ENCODE measurements at places on chromosomes 12 and 14.
A peak's percentile ranks its signal among the peaks of the same experiment; 100 is the strongest.

GRCh38 chr14:30725763-30726162 lies 103.6 kb downstream of the SCFD1 start:
- no peak for DNase-seq

DNA sequence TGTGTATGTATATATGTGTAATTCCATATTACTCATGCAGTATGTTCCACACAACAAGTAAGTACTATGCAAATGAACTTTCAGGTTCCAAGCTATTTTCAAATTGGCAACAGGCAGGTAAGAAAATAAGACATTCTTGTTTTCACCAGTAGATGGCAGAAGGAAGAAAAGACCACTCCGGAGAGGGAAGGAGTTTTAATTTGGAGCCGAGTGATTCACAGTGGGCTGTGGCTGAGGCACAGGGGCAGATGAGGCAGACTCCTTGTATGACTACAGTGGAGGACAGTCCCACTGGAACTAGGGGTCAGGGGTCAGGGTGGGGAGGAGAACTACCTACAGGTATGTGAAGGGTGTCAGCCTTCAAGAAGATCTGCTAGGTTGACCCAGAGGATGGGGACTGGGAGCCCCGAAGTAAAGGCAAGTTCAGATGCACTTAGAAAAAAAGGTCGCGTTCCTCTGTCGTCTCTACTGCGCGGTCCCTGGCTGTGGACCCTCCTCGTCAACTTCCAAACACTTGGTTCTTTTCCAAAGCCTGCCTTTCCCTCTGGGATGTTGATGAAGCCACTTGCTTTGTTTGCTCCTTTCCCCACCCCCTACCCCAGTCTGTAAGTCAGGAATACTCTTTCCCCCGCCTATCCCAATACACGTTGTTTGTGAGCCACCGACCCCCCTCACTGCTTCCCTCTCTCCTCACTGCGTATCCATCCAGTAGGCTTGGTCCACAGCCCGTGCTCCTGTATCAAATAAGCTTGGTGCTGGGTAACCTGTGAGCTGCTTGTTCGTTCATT lies 24.1 kb downstream of the DDX47 start:
- no peak for DNase-seq

GRCh38 chr12:80272387-80272915 lies 171.6 kb upstream of the PTPRQ start:
- no peak for DNase-seq

GRCh38 chr12:78177298-78177697 lies 346.6 kb downstream of the NAV3 start:
- DNase-seq: no peak

DNA sequence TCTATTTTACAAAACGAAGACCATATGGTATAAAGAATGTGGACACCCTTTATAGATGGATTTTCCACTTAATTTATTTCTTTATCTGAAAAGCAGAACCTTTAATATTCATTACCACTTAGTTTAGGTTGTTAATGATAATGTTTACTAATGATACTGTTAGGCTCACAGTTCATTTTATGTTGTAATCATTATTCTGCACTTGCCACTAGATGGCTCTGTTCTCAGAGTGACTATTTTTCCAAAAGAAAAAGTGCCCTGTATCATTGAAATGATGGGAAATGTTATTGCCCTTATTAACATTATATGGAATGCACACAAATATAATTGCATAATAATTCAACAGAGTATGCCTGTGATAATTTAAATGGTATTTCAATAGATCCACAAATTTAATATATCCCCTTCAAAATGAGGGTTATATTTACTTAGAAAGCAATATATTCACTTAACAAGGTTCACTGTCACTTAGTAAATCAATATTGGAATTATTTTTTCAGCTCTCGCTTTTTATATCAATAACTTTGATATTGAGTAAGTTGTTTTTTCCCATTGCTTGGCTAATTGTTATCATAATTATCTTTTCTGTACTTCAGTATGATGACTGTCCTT lies 95.7 kb downstream of the PDE3A start:
- DNase-seq: no peak

DNA sequence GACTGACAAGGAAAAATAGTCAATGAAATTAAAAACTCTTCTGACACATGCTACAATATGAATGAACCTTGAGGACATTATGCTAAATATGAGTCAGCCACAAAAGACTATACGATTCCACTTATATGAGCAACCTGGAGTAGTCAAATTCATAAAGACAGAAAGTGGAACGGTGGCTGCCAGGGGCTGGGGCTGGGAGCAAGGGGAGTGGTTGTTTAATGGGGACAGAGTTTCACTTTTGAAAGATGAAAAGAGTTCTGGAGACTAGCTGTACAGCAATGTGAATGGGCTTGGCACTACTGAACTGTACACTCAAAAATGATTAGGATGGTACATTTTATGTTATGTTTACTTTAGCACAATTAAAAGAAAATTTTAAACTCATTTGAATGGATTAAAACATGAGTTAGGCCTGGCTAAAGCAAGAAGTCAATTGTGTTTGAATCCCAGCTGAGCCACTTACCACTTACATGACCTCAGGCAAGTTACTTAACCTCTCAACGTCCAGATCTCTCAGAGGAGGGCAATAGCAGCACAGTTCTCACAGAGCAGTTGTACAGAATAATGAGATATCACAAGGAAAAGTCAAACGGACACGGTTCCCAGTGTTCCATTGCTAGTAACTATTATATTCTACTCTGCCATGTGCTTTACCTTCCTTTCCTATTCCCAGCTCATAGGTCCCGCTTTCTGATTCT lies 102.5 kb downstream of the SPTSSA start:
- DNase-seq: no peak

- DNase-seq: no peak
These were observed 10.0 kb downstream of the STAC3 start for GRCh38 chr12:57240926-57241401.

GRCh38 chr12:122499991-122500684 lies 594 bp downstream of the ZCCHC8 start:
- peak; percentile 29 for DNase-seq

DNA sequence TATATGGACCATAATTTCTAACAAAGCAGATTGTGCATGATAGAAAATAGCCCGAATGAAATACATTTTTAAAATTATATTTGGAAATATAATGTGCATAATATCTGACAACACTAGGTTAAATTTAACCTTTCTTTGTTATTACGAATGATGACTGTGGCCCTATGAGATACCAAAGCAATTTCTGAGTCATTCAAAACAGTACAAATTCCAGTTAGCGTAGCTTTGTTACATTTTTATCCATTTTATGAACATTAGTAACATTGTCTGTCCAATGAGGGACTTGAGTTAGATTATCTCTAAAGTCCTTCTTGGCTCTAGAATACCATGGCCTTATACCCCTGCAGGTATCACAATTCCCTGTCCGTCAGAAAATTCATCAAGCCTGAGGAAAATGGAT lies 39.0 kb upstream of the REP15 start:
- no peak for DNase-seq

DNA sequence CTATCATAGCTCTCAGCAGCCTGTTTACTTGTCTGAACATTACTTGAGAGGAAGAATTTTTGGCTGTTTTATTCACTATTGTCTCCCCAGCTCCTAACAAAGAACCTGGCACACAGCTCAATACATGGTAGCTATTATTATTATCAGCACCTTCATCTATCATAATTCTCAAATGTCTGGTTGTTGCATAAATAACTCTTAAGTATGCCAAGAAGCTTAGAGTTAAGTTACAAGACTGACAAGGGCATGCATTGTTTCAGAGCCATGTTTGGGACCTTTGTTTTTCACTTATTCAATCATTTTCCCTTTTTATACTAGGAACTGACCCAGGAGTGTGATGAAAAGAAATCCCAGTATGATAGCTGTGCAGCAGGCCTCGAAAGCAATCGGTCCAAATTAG lies 77.5 kb upstream of the ATP2A2 start:
- DNase-seq: no peak

GRCh38 chr14:65920996-65921395 lies 508.5 kb downstream of the FUT8 start:
- DNase-seq: no peak

- no peak for DNase-seq
These were observed 63.1 kb upstream of the FOXG1 start for GRCh38 chr14:28703482-28703881.

DNA sequence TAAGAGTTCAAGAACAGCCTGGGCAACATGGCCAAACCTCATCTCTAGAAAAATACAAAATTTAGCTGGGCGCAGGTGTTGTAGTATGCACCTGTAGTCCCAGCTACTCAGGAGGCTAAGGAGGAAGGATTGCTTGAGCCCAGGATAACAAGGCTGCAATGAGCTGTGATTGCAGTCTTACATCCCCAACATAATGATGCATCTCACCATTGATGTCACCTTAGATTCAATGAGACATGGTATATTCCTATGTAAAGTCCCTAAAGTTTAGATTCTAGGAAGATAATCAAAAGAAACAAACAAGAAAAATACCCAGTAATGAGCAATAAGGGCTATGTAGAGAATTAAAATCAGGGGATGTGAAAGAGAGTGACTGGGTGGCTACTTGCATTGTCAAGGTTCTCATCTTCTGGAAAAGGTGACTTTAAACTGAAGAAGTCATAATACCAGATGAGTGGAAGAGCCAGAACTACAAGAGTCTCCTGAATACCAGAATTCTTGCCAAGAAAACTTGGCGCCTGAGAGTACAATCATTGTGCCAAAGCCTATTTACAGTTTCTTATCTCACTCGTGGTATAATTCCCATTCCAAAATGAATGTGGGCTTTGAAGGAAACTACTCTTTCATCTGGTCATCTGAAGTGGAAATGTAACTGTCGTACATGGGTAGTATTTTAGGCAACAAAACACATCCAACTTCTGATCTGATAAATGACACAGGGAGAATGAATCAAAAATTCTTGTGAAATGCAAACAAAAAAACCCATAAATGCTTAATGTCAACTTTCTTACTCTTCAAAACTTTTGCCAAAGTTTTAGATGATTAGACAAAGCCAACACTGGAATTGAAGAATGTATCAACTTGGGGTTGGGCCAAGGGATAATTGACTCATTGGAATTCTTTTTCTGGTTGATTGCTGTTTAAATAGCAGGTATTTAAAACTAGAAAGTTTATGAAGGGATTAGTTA lies 81.1 kb upstream of the ST8SIA1 start:
- DNase-seq: no peak

GRCh38 chr14:24895243-24895583 lies 154.7 kb downstream of the STXBP6 start:
- no peak for DNase-seq

DNA sequence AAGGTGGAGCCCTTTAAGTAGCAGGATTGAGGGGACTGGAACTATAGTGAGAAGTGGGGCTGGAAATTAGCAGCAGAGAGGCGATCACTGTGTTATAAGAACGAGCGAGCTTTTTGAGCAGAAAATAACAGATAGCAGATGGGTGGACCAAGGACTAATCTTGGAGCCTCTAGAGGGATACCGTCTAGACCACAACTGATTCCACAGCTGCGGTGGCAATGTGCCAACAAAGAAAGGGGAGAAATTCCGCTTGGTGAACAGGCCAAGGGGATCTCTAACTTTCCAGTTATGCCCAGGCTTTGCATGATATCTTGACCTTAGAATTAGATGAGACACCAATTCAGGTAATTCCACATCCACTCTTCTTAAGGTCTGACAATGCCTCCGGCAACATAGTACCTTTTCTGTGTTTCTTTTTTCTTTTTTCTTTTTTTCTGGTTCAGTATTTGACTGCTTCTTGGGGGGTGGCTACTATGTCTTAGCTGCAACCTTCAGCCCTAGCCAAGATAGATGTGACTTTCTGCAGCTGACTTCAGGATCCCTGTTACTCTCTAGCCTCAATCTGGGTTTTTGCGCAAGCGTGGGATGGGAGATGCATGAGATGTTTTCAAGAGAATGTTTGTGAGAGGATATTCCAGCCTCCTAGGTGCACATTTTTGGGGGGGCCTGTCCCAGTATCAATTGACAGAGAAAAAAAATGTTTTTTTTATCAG lies 143.4 kb upstream of the CPSF6 start:
- DNase-seq: no peak

DNA sequence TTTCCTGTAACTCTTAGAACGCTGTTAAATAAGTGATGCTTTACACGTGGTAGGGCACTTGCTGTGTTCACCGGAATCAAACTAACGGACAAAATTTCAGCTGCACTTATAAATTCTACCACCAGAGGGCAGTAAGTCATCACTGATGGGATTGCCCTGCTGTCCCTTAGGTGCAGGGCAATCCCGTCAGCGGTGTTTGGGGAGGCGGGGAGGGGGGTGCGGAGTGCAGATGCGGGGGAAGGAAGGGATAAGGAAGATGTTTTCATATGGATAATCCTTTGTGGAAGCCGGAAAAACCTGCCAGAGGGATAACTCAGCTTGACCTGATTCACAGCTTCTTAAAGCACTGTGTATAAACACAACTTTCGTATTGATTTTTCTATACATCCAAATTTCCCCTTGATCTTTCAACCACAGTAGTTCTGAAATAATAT lies 21.7 kb upstream of the SLC10A1 start:
- peak; percentile 79 for DNase-seq

DNA sequence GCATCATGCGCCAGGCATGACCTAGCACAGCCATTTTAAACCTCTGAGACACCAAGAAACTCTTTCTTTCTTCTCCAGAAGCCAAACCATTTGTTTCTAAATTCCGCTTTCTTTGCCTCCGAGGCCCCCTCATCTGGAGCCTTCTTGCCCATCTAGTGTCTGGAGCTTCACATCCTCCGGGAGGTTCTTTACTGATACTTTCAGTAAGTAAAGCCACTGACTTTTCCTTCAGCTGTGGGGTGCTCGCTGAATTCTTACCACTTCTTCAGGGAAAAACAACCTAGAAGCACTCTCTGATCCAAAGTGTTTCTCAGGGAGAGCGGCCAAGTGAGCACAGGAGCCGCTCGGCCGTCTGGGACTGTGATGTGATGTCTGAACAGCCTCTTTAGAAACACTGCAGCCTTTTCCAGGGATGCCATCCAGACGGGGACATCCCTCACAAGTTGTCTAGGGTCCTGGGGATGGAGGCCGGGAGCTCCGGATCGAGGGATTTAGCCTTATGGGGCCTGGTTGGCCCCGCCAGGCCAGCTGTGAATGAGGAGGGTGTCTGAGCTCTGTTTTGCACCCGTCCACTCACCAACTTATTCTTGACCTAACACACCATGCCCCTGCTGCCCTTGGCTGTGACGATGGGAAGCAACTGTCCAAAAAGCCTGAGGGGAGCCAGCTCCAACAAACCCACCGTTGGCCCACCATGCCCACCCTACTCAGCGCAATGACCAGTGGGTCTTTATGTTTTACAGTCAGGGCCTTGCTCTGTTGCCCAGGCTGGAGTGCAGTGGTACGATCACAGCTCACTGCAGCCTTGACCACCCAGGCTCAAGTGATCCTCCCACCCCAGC lies 160.6 kb downstream of the ZFP36L1 start:
- no peak for DNase-seq
